Activated CD4-positive, alpha-beta memory T cell treated with anti-CD3 and anti-CD28 coated beads for 36 hours (primary cell): ENCODE measurements at places on chromosomes 5 and 9. TPM values are rescaled to one million over a fixed set of nuclear protein-coding genes. Genes with fewer than 3 reads are reported as not detected.

- DNase-seq = no peak
These were observed 66.5 kb upstream of the FCHO2 start for GRCh38 chr5:72889324-72889723.

DNA sequence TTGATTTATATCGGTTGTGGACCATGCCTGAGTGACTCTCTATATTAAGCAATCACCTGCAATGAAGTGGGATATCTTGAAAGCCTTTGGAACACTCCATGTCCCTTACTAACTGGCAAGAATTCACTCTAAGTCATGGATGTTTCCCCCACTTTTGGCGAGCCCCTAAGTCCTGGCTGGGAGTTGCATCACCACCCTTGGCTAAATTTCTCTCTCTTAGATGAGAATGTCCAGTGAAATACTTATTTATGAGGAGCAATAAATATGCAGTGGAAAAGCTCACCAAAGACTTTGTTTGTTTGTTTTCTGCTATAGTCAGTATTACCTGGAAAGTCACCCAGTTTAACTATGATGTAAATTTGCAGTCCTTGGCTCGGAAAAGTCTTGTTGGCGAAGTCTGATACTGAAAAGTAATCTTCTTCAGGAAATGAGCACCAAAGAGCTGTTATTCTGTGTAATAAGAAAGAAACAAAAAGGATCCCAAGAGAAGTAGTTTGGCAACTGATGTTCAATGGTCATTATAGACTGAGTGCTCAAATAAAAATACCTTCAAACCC lies 333.8 kb downstream of the DMRT2 start:
- DNase-seq = no peak

GRCh38 chr5:53350991-53351770 lies 129.2 kb upstream of the FST start:
- no peak for DNase-seq

DNA sequence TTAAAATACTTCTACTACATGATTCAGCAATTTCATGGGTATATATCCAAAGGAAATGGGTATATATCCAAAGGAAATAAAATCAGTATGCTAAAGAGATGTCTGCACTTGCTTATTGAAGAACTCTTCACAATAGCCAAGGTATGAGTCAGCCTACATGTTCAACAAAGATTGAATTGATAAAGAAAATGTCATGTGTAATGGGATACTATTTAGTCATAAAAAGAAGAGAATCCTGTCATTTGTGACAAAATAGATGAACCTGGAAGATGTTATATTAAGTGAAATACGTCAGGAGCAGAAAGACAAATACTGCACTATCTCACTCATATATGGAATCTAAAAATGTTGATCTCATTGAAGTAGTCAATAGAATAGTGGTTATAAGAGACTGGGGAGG lies 944.5 kb upstream of the CTNND2 start:
- no peak for DNase-seq

Gene LCN15
- not detected for total RNA-seq

Gene CXCL14
- not detected for total RNA-seq

Gene SOHLH1
- not detected for total RNA-seq

Gene PDE6A
- not detected for total RNA-seq

DNA sequence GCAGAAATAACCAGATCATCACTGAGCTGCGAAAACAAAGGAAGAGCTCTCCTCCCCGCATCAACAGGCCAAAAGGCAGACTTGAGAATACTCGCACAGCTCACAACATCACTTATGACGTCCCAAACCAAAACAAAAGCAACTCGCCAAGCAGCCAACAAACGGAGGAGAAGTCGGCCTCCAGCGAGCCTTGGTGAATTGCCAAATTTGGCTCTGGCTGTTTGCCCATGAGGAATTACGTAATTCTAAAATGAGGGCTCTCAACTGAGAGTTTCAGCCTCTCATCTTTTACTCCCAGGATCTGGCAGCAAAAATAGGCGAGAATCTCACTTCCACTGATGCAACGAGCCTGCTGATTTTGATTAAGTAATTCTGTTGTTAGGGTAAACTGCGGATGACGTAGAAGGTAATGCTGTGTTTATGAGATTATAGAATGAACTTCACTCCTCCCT lies 51.7 kb upstream of the SEMA6A start:
- no peak for DNase-seq

DNA sequence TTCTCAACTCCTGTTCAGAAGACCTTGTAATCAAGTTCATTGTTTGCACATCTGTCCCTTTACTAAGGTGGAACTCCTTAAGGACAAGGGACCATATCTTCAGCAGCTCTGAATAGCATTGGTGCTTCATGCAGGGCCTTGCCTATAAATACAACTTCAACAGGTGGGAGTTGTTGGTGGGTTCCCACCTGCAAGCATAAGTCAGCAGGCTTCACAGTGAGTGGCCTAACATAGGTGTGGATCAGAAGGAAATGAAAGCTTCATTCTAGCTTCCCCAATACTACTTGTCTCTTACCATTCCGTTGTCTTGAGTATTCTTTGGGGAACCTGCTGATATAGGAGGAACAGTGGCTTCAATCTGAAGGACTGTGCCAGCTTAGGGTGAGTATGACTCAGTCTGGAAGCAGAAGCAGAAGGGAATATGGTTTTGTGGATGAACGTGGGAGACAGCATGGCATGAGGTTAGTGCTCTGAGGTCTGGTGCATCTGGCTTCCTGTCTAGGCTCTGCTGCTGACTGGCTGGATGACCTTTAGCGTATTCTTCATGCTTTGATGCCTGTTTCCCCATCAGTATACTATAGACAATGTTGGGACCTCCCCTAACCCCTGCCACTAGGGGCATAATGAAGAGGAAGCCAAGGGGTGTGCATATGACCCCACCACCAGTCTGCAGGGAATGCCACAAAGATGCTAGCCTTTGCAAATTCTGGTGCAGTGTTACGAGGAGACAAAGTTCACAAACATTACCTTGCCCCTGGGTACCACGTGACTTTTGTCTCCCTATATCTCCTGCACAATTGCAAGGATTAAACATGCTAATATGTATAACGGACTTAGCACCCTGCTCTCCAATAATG lies 192.3 kb downstream of the PALM2AKAP2 start:
- peak; percentile 42 for DNase-seq

GRCh38 chr5:135235551-135236227 lies 163.3 kb downstream of the MACROH2A1 start:
- DNase-seq = peak; percentile 3

DNA sequence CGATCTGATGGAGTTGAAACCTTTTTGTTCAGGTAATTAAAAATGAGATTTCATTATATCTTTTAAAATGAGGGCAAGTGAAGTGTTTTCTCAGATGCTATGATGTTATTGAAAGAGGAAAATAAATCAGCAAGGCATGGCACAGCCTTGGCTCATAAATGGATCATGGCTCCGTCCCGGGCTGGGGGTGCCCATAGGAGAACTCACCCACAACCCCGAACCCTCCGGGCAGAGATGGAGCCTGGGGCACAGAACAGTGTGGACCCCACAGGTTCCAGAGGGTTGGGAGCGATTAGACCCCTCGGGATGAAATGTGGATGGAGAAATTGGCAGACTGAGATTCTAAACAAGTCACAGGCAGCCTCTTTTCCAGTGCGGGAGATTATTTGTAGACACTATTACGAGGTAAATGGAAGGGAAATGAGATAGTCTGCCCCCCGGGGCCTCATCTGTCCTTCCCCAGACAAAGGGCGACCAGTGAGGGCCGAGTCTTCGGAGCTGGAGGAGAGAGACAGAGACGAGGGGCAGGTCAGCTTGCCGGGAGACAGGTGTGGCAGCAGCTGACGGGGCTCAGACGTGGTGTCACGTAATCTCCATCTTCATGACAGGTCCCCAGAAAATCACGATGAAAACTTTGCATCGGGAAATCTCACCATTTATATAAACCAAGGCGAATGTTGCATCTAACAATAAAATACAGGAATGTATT lies 33.7 kb downstream of the NDUFS6 start:
- DNase-seq = no peak

DNA sequence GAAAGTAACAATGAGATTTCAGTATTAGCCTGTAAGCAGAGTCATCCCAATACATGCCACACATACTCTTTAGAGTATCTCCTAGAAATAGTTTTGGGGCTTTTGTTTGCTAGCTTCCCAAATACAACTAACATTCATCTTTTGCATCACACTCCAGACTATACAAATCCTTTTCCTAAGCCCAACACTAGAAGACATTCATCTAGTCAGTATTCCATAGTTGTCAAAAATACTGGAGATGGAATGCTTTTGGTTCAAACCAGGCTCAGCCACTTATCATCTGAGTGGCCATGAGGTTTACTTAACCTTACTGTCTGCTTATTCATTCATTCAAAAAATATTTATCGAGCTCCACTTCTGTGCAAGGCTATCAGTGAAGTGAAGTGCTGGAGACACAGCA lies 205.1 kb upstream of the SGCD start:
- no peak for DNase-seq

DNA sequence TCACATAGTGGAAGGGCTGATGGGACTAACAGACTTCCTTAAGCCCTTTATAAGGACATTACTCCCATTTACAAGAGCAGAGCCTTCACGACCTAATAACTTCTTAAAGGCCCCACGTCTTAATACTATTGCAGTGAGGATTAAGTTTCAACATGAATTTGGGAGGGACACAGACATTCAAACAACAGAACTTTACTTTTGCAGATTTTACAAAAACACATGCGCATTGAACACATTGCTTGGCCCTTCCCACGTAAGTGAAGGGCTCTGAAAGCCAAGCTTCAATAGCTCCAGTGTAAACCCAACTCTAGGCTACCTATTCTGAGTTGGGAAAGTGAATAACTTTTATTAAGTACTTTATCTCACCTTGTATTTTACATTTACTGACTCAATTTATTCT lies 53.8 kb upstream of the DNAH5 start:
- DNase-seq = no peak

Gene ABCA2
- total RNA-seq = 22.9 TPM

DNA sequence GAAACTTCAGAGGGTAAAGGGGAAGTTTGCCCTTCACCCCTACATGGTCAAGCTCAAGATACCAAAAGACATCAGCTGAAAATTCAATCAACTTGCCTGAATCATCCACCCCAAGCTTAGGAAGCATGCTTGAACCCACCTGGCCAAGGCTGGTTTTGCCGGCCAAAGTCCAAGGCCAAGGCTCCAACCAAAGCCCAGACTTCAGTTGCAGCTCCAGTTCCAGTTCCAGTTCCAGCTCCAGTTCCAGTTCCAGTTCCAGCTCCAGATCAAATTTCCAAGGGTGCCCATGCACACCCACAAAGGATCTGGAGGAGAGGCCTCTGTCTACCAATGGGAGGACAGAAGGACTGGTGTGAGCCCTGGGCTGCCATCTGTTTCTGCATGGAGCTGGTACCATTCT lies 4.6 kb upstream of the SERINC5 start:
- no peak for DNase-seq

Gene FABP6
- total RNA-seq = not detected

Gene PGM5
- total RNA-seq = not detected

GRCh38 chr9:93654351-93654961 lies 78.1 kb downstream of the PHF2 start:
- DNase-seq = no peak

Gene SPAG8
- 1.4 TPM for total RNA-seq

DNA sequence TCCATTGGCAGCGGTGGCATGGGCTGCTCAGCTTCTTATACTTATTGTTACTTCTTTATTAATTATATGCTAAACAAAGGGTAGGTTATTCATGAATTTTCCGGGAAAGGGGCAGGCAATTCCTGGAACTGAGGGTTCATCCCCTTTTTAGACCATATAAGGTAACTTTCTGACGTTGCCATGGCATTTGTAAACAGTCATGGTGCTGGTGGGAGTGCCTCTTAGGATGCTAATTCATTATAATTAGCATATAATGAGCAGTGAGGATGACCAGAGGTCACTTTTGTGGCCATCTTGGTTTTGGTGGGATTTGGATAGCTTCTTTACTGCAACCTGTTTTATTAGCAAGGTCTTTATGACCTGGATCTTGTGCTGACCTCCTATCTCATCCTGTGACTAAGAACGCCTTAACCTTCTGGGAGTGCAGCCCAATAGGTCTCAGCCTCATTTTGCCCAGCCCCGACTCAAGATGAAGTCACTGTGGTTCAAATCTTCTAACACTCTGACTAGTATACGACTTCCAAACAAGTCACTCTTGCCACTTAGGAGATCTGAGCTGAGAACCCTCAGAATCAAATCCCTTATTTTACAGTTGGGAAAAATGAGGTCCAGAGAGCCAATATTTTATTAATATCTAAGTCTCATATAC lies 237.5 kb downstream of the TRIM32 start:
- DNase-seq = no peak

GRCh38 chr5:92992073-92992472 lies 588.9 kb downstream of the NR2F1-AS1 start:
- no peak for DNase-seq

DNA sequence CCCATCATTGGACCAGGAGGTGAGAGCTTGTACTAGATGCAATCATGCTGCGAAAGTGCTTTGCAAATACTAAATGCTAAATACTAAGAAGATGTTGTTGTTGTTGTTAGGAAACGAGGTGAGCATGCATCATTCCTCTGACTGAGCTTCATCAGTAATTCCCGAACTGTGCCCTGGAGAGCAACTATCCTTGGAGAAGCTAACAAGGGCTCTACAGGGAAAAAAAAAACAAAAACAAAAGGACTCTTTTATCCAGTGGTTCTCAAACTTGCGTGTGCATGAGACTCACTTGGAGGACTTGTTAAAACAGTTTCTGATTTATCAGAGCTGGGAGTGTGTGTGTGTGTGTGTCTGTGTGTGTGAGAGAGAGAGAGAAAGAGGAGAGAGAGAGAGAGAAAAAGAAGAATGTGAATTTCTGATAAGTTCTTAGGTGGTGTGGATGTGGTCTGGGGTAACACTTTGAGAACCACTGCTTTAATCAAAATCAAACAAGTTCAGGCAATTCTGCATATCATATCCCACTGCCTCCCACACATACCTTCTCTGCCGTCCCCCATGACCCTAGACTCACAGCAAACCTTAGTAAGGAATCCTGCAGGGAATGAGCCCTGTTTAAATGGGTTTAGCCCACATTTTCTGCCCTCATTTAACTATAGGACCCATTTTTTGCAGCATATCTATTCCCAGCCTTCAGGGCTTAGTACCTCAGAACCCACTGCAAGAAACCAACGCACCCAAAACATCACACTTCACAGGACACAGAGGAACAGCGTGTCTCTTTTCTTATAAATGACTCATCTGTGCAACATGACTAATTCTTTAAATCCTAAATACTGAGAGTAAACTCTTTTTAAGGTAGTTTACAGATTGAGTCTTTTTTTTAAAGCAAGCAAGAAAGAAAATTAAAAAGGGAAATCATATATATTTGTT lies 48.9 kb downstream of the PDE6A start:
- DNase-seq = peak; percentile 19

DNA sequence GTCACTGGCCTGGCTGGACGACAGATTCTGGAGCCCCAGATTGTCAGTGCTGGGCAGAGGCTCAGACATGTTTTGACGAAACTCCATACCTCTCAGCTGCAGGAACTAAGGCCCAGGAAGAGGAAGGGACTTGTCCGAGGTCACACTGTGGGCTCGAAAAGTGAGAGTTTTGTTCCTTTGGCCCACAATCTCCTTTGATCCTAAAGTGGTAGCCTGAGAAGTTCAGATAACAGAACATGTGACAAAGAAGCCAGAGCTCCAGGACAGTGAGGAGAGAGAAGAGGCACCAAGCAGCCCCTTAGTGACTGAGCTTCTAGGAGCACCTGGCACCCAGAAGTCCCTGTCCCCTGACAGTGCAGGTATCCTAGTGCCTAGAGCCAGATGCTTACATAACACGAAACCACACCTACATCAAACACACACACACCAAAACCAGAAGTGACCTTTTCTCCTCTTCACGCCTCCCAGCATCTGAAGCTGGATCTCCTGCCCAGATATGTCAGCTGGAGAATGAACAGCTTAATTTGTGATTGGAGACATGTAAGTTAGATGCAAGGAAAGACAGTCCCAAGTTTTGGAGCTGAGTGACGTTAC lies 88.9 kb downstream of the ADRB2 start:
- no peak for DNase-seq

GRCh38 chr9:27393054-27393846 lies 96.3 kb upstream of the EQTN start:
- no peak for DNase-seq
